ENCODE measurements at places on chromosomes 3 and 15.

- DNase-seq: no peak
Observed at GRCh38 chr15:39095218-39095879, 485.5 kb upstream of the THBS1 start.

DNA sequence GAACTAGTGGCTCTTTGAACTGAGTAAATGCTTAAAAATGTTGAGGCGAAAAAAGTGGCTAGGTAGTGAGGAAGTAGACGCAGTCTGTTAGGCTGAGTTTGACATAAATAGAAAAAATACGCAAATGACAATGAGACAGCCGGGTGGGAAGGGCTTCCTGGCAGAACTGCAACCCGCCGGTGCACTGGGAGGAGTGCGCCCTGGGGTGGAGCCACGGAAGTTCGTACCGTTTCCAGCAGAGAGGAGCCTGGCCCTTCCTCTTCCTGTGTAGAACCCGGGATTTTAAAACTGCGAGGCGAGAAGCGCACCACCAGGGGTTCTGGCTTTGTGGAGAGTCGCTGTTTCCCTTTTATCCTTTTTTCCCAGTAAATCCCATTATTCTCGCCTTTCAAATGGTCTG is 602.6 kb downstream of the PYDC2 start:
- no peak for DNase-seq

- no peak for DNase-seq
Observed at GRCh38 chr3:105593315-105593714, 226.6 kb downstream of the ALCAM start.

- DNase-seq: no peak
Observed at GRCh38 chr15:42143356-42143755, 13.1 kb downstream of the PLA2G4F start.

GRCh38 chr3:30638685-30639412 is 32.4 kb downstream of the TGFBR2 start:
- DNase-seq: no peak

GRCh38 chr15:80633221-80633620 is 61.9 kb upstream of the ABHD17C start:
- no peak for DNase-seq

GRCh38 chr15:58694641-58695398 is 54.7 kb downstream of the ADAM10 start:
- DNase-seq: no peak

Data from smooth muscle cell of the brain vasculature (primary cell).